Urinary bladder (tissue), 4 donors: ENCODE measurements at places on chromosomes 6 and 20. TPM values are rescaled to one million over a fixed set of nuclear protein-coding genes. Genes with fewer than 3 reads are reported as not detected.

DNA sequence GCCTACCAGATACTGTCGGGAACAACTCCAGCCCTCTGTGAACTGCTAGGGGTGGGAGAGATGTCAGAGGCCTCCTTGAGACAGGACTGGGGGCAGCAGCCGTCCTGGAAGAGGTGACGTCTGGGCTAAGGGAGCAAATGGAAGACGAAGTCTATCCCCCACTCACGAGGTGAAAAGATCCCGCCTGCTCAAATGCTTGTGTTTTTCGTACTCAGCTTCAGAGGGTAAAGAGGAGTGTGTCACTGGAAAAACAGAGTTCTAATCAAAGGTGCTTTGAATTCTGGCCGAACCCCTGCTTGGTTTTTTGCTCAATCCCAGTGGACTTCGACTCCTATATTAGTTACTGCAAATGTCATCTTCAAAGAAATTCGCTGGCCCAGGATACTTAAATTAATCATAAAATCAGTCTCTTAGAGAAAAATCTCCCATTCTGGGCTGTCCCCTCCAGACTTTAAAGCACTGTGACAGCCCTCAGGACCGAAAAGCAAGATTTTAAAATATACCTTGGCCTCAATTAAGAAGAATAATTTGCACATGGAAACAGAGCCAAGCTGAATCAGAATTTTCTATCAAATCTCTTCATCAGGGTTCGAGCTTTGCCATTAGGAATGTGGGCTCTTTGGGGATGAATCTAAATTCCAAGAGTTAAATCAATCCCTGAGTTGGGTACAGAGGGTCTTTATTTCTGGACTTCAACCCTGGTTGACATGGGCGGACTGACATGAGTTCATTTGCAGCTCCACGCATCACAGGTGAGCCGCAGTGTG is 61.8 kb upstream of the AFDN start:
- DNase-seq, result no peak

- DNase-seq, result no peak
Observed at GRCh38 chr6:139514819-139515218, 140.4 kb upstream of the CITED2 start.

CALHM4 gene
- not detected for polyA plus RNA-seq

- DNase-seq, result no peak
Observed at GRCh38 chr6:102300350-102300749, 906.8 kb downstream of the GRIK2 start.

CDH4 gene
- polyA plus RNA-seq, result 0.04 TPM

DNA sequence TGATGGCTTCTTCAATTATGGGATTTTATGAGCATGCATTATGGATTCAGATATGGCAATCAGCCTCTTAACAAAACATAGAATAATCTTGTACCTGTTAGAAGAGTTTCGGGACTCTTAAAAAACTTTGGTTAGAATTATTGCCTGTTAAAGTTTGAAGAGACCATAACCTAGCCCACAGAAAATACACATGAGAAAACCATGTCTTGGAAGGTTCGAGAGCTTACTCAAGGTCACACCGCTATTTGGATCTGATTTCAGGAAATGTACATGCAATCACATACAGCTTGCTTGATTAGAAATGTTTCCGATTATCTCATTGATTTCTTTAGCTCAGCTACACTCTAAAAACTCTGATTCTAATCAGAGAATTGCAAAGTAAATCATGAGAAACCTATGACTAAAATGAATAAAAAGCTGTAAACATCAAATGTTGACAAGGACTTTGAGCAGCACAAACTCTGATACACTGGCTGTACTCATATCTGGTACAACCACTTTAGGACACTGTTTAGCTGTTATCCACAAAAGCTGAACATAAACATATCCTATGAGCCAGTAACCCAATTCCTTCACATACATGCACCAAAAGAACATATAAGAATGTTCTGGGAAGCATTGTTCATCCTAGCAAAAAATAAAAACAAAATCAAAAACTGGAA is 16.3 kb downstream of the STX7 start:
- no peak for DNase-seq

RIMS4 gene
- polyA plus RNA-seq, result 0.14 TPM

GRCh38 chr6:36430351-36430750 is 12.3 kb downstream of the PXT1 start:
- no peak for DNase-seq

MTFR2 gene
- 0.43 TPM for polyA plus RNA-seq

KHDRBS2 gene
- 0.29 TPM for polyA plus RNA-seq

MYBL2 gene
- 0.38 TPM for polyA plus RNA-seq

- peak; percentile 53 for DNase-seq
Observed at GRCh38 chr20:24497851-24498250, 28.4 kb downstream of the SYNDIG1 start.

RBPJL gene
- not detected for polyA plus RNA-seq

ACSS1 gene
- polyA plus RNA-seq, result 15.1 TPM

TAGAP gene
- polyA plus RNA-seq, result 3.5 TPM

GRCh38 chr6:167849846-167850459 is 23.2 kb downstream of the AFDN start:
- DNase-seq, result peak; percentile 57

FNDC11 gene
- polyA plus RNA-seq, result 0.98 TPM

GRCh38 chr6:137291441-137291840 is 72.3 kb upstream of the IFNGR1 start:
- no peak for DNase-seq

- DNase-seq, result no peak
Observed at GRCh38 chr6:82467338-82467737, 103.7 kb downstream of the TPBG start.

TRIM38 gene
- 4.6 TPM for polyA plus RNA-seq

MEP1A gene
- not detected for polyA plus RNA-seq

GRCh38 chr6:28315628-28316027 is 20.3 kb downstream of the ZSCAN31 start:
- DNase-seq, result no peak

DNA sequence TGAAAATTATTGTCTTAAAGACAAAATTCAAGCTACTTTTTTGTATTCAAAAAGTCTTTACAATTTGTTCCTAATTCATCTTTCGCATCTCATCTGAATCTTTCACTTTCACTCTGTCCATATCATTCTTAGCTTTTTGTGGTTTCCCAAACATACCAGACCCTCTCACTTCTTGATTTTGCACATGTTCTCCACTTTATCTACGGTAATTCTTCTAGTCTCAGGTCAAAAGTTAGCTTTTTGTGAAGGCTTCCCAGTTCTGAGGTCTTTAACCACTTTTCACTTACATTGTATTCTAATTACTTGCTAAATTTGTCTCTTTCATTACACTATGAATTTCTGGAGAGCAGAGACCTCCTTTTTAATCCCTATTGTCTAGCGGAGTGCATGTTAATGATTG is 34.6 kb upstream of the EPHA7 start:
- no peak for DNase-seq

SLC22A3 gene
- 9.1 TPM for polyA plus RNA-seq

THBS2 gene
- polyA plus RNA-seq, result 22.8 TPM

KCNQ5 gene
- polyA plus RNA-seq, result 1.8 TPM

GRCh38 chr20:22827916-22828315 is 207.2 kb upstream of the SSTR4 start:
- no peak for DNase-seq

DNA sequence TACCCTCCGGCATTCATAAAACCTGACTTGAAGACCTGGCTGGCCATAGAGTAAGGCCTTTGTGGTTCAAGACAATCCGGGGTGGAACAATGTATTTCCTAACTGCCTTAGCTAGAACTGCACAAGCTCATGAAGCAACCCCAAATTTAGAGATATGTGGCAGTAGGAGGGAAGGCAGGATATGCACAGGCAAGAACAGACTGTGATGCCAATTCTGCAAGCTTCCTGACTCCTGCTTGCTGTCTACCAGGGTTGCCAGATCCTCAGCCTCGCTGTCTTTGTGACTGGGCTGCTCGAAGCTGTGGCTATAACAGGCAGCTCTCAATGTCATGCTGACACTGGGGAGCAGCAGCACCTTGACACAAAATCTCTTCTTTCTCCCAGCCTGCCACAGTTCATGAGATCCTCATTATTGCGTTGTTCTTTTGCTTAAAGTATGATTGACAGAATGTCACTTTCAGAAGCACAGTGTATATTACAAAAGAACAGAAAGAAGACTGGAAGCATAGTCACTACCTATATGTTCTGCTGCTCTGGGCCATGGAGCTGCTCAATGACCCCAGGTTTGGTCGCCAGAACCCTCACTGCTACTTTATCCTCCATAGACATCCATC is 18.3 kb upstream of the SHLD1 start:
- DNase-seq, result no peak

- DNase-seq, result no peak
Observed at GRCh38 chr6:15033850-15034203, 212.0 kb upstream of the JARID2 start.
